ENCODE measurements at places on chromosomes 6 and 20.

- DNase-seq, result no peak
These were observed 46.2 kb upstream of the SUPT3H start for GRCh38 chr6:45423824-45424450.

DNA sequence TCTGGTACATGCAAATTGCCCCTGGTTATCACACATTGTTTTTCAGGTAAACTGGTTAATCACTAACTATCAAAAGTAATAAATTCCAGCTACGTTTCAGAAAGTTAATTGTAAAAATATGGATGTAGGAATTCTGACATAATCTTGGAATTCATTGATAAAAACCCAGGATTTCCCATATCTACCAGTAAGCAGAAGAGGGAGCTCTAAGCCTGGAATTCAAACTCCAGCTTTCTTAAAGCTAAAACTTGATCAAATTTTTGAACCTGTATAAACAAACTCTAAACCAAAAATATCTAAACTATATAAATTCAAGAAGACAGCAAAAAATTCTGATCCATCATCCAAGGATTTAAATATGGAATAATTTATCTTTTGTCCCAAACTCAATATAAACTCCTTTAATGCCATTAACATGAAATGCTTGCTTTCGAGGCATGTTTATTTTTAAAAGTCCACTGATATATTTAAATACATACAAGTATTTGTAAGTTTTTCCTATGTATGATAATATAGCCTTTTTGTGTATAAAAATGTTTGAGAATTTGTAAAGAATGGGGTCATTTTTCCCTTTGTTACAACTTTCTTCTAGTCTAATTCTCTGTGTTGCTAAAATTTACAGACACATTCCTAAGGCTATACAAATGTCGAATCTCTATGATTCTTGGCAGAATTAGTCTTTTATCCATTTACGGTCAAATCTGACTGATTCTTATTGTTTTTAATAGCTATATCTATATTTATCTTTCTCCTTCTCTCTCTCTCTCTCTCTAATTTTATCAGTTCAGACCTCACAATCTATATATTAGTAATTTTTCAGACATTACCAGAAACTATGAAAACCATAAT lies 91.4 kb upstream of the RNF217 start:
- DNase-seq, result peak; percentile 34

DNA sequence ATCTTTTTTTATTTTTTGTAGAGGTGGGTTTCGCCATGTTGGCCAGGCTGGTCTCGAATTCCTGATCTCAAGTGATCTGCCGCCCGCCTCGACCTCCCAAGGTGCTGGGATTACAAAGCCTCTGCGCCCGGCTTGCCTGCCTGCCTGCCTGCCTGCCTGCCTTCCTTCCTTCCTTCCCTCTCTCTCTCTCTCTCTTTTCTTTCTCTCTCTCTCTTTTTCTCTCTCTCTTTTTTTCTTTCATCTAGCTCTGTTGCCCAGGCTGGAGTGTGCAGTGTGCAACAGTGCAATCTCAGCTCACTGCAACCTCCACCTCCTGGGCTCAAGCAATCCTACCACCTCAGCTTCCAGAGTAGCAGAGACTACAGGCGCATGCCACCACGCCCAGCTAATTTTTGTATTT lies 4.6 kb upstream of the ILRUN start:
- DNase-seq, result no peak

- no peak for DNase-seq
These were observed 117.0 kb upstream of the KCNG1 start for GRCh38 chr20:51139891-51140290.

- no peak for DNase-seq
These were observed 29.3 kb downstream of the GCM1 start for GRCh38 chr6:53119349-53119748.

DNA sequence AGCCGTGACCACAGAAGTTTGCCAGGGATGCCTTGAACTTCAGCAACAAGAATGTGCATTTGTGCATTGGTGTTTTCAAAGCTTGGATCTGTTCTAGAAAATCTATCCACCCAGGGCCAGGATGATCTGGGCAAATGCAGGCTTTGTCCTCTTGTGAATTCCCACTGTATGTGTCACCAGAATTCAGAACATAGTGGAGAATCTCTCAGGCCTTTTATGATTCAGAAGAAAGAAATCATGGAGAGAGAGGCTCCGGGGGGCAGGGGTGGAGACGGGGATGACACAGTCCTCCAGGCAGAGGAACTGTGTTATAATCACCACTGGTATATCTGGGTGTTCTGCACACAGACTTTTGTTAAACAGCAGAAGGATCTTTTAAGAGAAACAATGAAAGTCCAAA lies 304.1 kb downstream of the CDH4 start:
- no peak for DNase-seq

DNA sequence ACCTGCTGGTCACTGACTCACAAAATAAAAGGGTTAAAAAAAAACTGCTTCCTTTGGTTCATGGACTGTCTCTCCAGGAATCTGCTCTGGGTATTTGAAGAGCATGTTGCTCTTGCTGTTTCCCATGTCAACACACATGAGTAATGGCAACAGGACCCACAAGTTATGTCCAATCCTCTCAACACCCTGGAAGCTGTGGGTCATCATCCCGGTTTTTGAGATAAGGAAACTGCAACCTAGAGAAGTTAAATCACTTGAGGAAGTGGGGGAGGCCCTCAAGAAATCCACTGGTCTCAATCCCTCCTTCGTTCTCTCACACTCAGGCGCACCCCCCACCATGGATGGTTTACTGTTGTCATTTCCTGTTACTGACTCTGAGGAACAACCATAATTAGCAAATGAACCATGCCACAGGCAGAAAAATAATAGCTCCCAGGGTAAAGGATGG lies 12.4 kb downstream of the MAP1LC3A start:
- DNase-seq, result no peak

DNA sequence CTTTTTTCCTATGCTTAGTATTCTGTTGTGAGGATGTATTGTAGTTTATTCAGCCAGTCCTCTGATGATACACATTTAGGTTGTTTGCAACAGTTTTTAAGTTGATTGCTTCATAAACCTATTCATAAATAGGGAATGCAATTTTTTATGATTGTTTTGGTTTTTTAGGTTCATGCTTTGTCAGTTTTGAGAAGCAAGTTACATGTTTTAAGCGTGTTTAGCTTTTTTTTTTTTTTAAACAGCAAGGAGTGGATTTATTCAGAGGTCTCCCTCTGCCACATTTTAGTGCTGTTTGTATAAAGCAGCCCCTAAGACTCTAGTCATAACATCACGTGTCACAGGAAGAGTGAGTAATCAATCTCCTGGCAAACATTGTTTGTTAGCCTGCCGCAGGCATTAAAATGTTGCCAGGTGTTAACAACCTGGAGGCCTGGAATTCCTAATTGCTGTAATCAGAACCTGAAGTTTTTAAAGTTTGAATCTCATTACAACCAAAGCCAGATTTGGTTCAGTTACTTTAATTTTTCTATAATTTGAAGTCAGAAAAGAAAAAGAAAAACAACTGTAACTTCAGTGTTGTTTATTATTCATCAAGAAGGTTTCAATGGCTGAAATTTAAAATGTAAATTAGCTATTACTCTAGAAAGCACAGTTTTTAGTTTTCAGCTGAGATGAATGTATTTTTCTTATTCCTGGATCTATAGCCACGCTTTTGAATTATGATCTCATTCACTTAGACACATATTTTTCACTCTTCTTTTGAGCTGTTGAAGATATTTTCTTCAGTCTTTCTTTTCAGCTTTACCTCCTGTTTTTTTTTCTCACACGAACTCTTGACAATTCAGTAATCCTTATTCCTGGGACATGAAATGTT lies 59.2 kb downstream of the KCNS1 start:
- DNase-seq, result no peak

DNA sequence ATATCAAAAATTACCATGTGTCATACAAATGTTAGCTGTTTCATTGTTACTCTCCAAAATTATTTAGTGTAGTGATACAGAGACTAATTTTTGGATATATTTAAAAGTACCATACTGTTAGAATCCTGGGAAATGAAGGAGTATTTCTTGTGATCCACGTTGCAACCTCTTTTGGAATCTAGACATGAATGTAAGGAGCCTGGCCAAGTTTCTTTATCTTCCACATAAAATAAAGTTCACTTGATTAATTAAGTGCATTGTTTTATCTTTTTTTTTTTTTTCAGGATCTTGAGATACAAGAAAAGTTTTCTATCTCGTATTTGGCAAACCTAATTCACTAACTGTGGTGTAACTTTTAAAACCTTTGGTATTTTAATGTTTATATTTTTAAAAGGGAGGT lies 270.7 kb downstream of the SOX4 start:
- DNase-seq, result no peak
